ENCODE measurements at places on chromosomes 7 and 10. TPM values are rescaled to one million over a fixed set of nuclear protein-coding genes. Genes with fewer than 3 reads are reported as not detected.

GRCh38 chr10:47316131-47316530 is 6.1 kb upstream of the GDF2 start:
- DNase-seq: no peak

DNA sequence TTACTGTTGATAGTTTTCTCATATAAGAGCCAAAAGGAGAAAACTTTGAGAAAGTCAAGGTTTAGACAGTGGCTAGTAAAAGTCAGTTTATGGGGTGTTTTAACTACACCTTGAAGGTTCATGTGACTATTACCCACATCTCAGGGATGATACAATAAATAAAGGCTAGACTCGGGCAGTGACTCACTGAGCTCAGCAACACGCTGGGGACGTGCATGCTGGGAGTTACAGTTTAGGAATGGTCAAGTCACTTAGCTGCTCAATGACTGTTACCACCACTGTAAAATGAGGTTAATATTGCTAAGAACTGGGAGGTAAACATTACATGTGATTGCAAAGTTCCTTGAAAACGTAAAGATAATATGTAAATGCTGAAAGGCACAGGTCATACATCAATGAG is 1254.4 kb upstream of the PHF14 start:
- no peak for DNase-seq

VPS37D gene
- total RNA-seq: 1.2 TPM

- DNase-seq: no peak
Measured at GRCh38 chr7:77661816-77662215, 34.4 kb upstream of the RSBN1L start.

DNA sequence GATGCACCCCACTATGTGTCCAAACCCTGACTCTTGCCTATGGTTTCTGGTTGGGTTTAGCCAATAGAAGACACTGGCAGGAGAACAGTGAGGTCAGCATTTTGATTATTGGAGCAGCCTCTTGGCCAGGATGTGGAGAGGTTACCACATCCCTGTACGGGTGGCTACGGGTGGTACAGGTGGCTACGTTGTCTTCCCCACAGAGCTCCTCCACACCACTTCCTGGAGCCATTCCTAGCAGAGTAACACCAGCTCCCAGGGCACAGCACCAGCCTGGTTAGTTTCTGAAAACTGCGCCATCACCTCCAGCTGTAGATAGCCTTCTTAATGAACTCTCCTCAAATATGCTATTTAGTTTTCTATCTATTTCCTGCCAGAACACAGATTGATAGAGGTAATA is 445.2 kb downstream of the INHBA start:
- no peak for DNase-seq

- DNase-seq: no peak
Measured at GRCh38 chr10:23351926-23352519, 7.4 kb upstream of the C10orf67 start.

FZD1 gene
- 1.4 TPM for total RNA-seq

DNA sequence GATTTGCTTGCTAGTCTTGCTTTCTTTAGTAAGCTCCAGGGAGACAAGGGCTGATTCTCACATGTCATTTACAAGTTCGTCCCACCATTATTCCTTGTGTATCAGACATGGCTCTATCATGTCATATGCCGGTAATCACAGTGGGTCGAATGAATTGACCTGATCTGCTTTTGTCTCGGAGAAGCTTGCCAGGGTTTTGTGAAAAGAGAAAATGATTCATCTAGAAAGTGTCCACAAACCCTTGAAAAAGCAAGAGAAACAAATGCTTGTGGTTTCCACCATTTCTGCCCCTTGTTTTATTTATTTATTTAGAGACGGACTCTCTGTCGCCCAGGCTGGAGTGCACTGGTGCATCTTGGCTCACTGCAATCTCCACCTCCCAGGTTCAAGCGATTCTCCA is 278.5 kb downstream of the TCF7L2 start:
- no peak for DNase-seq

DNA sequence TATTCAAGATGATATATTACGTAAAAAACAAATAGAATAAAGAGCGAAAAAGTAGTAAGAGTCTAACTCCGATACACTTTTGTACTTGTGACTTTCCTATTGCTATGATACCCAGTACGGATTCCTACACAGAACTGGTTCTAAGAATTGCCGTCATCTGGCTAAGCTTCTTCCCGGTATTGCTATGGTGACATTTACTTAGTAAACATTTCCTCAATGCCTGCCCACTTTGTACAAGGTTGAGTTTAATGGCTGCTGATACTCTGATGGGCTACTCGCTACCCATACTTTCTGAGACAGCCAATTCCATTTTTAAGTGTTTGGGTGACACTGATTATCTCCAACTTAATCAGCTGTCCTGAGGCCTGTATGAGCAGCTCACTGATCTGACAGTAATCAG is 55.6 kb downstream of the OSBPL3 start:
- no peak for DNase-seq

HHEX gene
- total RNA-seq: 3.0 TPM

DNA sequence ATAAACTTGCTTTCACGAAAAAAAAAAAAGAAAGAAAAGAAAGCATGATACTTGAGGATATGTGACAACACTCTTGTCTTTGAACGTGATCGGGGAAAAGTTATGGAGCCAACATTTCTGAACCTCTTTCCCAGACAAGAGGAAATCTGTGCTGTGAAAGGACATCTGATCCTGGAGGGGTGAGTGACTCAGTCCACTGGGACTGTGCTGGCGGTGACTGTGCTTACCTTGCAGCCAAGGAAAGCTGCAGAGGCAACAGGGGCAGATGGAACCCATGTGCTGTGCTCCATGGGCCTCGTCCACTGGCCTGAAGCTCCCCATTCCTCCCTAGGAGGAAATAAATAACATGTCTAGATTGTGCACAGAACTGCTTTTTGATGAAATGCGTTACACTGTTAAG is 116.5 kb upstream of the RAB11FIP2 start:
- no peak for DNase-seq

- DNase-seq: no peak
Measured at GRCh38 chr7:55565681-55566080, 6.6 kb downstream of the VOPP1 start.

LIPM gene
- not detected for total RNA-seq

GRCh38 chr7:129188892-129189660 is 643 bp downstream of the SMO start:
- DNase-seq: no peak

DNA sequence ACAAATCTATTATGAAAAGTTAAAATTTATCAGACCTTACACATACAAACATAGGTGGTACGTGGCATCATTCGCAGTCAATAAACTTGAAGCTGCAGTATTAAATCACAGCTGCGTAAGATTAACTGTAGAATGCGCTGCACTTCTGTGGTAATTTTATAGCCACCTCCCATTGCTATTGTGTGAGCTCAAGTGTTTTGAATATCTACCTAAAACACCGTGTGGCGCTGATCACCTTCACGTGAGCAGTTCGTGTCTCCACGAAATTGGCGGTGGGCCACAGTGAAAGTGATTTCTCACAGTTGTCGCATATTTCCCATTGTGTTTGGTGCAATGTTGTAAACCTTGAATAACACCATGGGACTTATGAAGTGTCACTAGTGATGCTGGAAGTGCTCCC is 102.8 kb downstream of the PLPP4 start:
- DNase-seq: no peak

DNA sequence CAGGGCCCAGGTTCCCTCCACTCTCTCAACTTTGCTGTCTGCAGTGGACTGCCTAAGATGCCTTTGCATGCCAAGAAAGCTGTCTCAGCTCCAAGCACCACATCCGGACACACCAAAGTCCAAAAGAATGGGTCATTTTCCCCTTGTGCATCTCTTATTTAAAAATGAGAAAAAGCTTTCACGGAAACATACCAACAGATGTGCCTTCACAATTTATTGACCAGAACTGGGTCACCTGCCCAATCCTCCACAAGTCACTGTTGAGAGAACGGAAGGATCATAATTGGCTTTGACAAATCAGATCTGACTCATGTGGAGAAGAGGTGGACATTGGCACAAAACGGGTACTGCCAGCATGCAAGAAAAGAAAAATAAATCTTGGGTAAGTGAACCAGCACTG is 258.3 kb downstream of the SNX13 start:
- no peak for DNase-seq

DNA sequence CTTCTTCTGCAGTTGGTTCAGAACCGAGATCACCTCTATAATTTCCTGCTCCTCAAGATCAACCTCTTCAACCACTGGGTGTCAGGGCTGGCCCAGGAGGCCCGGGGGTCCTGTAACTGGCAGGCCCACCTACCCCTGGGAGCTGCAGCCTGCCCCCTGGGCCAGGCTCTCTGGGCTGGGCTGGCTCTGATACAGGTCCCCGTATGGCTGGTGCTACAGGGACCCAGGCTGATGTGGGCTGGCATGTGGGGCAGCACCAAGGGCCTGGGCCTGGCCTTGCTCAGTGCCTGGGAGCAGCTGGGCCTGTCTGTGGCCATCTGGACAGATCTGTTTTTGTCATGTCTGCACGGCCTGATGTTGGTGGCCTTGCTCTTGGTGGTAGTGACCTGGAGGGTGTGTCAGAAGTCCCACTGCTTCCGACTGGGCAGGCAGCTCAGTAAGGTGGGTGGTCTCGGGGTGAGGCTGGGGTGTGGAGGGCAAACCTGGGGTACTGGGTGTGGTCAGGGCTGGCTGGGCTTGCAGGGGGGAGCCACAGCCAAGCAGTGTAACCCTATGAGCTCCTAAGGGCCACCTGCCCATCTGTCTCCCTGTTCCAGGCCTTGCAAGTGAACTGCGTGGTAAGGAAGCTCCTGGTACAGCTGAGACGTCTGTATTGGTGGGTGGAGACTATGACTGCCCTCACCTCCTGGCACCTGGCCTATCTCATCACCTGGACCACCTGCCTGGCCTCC is 4.2 kb downstream of the TMEM270 start:
- DNase-seq: no peak

- DNase-seq: no peak
Measured at GRCh38 chr7:13602036-13602435, 387.4 kb downstream of the ETV1 start.

CALHM3 gene
- total RNA-seq: 0.09 TPM

- no peak for DNase-seq
Measured at GRCh38 chr7:75738604-75738974, at the start of gene HIP1. Gene HIP1, minus strand, starts transcription at chr7:75738941. Its CDS starts 21 bp downstream, at chr7:75738920.

DNA sequence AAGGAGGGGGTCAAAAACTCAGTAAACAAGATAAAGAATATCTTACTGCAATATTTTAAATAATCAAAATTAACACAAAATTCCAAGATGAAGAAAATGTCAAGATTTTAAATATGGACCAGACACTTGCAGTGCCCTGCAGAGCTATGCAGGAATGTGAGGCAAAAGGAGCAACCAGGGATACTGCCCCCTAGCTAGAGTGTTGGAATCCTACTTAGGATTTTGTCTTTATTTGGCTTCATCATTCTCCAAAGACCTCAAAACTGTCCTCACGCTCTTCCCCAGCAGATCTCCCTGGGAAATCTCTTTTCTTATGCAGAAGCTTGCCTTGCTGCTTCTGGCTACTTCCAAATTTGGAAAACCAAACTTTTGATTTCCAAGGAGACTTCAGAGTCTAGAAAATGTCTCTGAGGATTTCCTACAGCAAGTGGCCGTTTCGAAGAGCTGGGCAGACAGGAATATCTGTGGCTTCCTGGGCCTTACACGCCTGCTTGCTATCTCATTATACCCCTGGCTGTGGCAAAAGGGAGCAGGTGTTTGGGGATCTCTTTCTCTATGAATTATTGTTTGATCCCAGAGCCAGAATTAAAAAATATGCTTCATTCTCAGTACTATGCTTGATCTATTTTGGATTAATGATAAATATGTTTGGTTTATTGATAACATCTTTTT is 232.2 kb upstream of the BMPER start:
- DNase-seq: no peak

DNA sequence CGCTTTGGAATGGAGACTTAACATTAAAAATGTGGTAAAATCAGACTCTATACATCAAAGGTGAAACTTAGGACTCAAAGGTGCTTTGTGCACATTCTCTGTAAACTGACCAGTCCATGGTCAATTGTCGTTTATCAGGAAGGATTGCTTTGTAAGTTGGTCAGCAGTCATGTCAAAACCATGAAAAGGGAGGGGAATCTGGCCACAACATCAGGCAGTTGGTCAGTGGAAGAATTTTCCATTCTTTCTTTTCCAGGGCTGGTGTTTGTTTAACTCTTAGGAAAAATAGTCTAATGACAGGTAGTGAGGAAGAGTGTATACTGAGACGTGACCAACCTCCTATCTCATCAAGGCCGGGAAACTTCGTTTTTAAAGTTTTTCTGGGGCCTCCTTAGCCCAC is 226.5 kb downstream of the ADK start:
- no peak for DNase-seq

DNA sequence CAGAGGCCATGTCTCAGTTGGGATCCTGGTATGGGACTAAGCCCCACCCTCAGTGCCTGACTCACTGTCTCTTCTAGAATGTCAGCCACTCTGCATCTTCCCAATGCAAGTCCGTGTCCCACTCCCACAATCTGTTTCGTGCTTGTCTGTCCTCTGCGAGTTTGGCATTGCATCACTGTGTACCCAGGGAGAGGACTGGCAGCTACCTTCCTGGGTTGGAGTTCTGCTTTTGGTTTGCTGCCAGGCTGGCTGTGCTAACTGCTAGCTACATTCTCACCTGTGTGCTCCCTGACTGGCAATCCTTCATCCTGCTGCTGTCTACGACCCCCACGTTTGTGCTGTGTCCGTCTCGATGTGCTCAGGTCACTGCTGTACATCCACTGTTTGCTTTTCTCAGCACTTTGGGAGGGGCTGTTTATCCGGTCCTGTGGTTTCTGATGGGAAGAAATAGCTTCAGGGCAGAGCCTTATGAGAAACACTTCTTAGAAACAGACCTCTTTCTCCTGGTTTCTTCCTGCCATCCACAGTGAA is 56.0 kb upstream of the GLI3 start:
- DNase-seq: no peak

GRCh38 chr10:34415039-34415438 is 400.1 kb downstream of the PARD3 start:
- no peak for DNase-seq

DNA sequence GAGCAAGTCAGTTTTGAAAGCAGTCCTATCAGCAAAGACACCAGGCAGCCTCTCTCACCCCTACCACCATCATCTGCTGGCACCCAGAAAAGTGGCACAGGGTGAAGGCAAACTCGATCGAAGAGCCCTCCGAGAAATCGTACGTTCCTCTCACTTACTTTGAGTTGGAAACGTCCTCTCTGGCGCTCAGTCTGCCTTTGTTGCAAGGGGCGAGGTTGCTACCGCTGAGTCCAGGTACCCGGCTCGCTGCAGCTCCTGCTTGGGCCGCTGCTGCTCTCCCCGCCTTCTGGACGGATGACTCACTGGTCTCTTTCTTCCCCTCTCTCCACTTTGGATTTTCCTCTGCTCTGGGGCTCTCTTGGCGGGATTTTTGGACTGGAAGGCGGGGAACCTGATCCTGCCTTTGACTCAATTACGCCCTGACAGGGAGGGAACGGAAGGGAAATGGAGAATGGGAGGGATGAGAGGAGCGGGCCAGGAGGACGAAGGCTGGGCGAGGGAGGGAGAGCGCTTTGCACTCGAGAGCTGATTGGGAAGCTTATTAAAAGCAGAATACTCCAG is at the start of gene PTN:
PTN (minus strand) TSS at position 453 of the 561 bp plus-strand sequence. CDS start 88,760 bp downstream, outside the sequence.
- no peak for DNase-seq

- no peak for DNase-seq
Measured at GRCh38 chr10:4285121-4285520, 500.1 kb upstream of the KLF6 start.
